Neural progenitor cell (in vitro differentiated cells): ENCODE measurements at places on chromosomes 11 and 22. TPM values are rescaled to one million over a fixed set of nuclear protein-coding genes. Genes with fewer than 3 reads are reported as not detected.

GRCh38 chr11:85723088-85723487, 37.1 kb upstream of the CCDC89 start:
- no peak for DNase-seq

Gene PDE3B
- total RNA-seq, result 14.3 and 15.9 TPM in 2 replicates

GRCh38 chr11:122578171-122578825, 77.2 kb upstream of the UBASH3B start:
- no peak for DNase-seq

Gene TNNI2
- 1.2 and 2.6 TPM in 2 replicates for total RNA-seq

DNA sequence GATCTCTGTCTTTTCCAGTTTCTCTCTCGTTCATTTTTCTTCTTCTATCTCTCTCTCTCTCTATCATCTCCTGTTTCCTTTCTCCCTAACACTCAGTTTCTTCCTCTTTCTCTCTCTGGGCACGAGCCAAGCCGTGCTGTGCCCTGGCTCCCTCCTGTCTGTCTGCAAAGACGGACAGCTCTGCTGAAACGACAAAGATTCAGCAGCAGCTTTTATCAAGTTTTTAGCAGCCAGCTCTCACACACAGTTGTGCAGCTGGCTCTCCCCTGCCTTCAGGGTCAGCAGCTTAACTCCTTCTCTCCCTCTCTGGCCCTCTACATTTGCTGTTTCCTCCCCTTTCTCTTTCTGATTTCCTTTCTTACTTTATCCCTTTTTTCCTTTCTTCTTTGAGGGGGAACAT, 352.0 kb upstream of the MPPED2 start:
- DNase-seq, result no peak
